ENCODE measurements at places on chromosomes 13 and 19. TPM values are rescaled to one million over a fixed set of nuclear protein-coding genes. Genes with fewer than 3 reads are reported as not detected.
A peak's percentile ranks its signal among the peaks of the same experiment; 100 is the strongest.

- peaks cover 38% of the 10 kb centered on the region for H3K27me3 ChIP-seq
- no peak overlapping the region for H3K27ac ChIP-seq
- peaks cover 15% of the 10 kb centered on the region for H3K4me1 ChIP-seq
- H3K4me3 ChIP-seq = no peak overlapping the region
- no peaks in the 10 kb centered on the region for H3K36me3 ChIP-seq
Measured at GRCh38 chr13:24540236-24541126, 27.9 kb upstream of the PARP4 start.

DNA sequence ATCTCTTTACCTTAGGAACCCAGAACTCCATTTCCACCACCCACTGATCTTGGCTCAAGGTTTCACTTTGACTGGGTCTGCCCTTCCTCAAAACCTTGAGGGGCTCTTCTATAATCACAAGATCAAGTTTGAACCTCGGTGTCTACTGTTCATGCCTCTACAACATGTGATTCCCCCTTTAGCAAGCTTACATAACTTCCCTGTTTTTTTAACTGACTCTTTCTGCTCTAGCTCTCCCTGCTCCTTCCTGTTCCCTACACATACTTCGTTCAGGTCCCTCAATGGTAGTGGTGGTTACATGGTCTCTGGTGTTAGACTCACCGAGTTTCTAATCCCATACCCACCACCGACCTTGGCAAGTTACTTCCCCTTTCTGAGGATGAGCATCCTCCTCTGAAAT is 26.7 kb downstream of the CEACAM8 start:
- H3K4me1 ChIP-seq = no peaks in the 10 kb centered on the region
- H3K4me3 ChIP-seq = no peak overlapping the region
- H3K27ac ChIP-seq = no peak overlapping the region
- DNase-seq = no peak

DNA sequence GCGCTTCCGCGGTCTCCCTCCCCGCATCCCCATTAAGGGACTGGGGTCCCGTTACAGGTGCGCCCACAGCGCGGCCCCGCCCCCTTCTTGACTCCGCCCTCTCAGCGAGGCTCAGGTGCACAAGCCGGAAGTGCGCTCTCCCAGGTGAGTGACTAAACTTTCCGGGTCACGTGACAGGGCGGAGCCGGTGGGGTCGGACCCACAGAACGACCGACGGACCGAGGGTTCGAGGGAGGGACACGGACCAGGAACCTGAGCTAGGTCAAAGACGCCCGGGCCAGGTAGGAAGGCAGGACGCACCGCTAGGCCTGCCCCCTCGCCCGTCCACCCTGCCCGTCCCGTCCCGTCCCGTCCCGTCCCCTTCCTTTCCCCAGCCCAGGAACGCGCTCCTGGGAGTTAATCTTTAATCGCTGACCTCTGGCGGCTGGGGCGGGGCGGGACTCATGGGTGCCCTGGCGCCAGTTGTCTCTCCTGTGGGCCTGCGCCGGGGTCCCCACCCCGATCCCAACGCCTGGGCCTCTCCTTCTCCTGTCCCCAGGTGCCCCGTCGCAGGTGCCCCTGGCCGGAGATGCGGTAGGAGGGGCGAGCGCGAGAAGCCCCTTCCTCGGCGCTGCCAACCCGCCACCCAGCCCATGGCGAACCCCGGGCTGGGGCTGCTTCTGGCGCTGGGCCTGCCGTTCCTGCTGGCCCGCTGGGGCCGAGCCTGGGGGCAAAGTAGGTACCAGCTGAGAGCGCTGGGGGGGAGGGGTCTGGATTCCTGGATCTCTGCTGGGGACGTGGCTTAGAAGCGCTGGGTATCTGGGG is at the start of gene CRB3:
Gene CRB3 (plus strand): TSS at position 202 of the 804 bp plus-strand sequence. CDS start 431 bp downstream, at position 633.
- H3K27me3 ChIP-seq = peaks cover 38% of the 10 kb centered on the region
- peaks cover 4% of the 10 kb centered on the region for H3K36me3 ChIP-seq
- H3K4me3 ChIP-seq = peak within 1 kb of the TSS; percentile 48

- peaks cover 13% of the 10 kb centered on the region for H3K4me1 ChIP-seq
- H3K36me3 ChIP-seq = no peaks in the 10 kb centered on the region
- peak overlapping the region; percentile 47 for H3K4me3 ChIP-seq
- no peak overlapping the region for H3K27ac ChIP-seq
- H3K27me3 ChIP-seq = no peaks in the 10 kb centered on the region
Measured at GRCh38 chr13:45047394-45048310, 58.3 kb downstream of the GPALPP1 start.

TMC4 gene
- total RNA-seq = 99.5 TPM
